Naive B cell (primary cell): ENCODE measurements at places on chromosomes 5 and 9. TPM values are rescaled to one million over a fixed set of nuclear protein-coding genes. Genes with fewer than 3 reads are reported as not detected.

GRCh38 chr5:2602451-2603271 lies 148.8 kb downstream of the IRX2 start:
- H3K27me3 ChIP-seq = no peaks in the 10 kb centered on the region
- H3K4me1 ChIP-seq = no peaks in the 10 kb centered on the region
- no peak for DNase-seq
- H3K36me3 ChIP-seq = no peaks in the 10 kb centered on the region

The ZNF366 gene
- not detected for polyA plus RNA-seq

DNA sequence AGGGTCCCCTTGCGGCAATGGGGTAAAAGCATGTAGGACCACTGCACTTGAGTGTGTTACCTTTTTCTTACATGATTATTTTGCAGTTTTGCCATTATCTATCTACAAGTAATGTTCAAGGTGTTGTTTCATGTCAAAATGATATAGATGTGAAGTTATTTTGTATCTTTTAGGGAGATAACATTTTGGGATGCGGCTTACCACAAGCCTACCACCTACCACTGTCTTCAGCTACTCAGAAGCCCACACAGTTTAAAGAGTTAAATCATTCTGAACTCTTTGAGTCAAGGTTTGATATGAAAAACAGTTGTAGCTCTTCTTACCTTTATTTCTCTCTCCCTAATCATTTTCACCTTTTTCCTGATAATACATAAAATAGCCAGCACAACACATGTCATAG lies 19.8 kb downstream of the CERT1 start:
- H3K27ac ChIP-seq = no peak overlapping the region
- H3K36me3 ChIP-seq = peaks cover 40% of the 10 kb centered on the region
- DNase-seq = no peak
- H3K4me1 ChIP-seq = peaks cover 27% of the 10 kb centered on the region

The FOXI1 gene
- polyA plus RNA-seq = not detected

DNA sequence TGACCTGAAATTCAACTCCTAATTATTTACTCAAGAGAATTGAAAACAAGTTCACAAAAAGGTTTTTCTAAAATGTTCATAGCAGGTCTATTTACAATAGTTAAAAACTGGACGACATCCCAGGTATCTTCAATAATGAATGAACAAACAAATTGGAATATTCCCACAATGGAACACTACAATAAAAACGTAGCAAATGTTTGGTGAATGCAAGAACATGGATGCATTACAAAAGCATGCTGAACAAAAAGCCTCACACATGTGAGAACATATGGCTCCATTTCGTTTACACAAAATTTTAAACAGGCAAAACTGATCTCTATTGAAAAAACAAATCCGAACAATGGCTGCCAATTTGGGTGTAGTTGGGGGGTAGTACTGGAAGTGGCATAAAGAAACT lies 669.9 kb downstream of the MTRR start:
- DNase-seq = no peak
- H3K36me3 ChIP-seq = no peaks in the 10 kb centered on the region
- no peaks in the 10 kb centered on the region for H3K4me1 ChIP-seq
- H3K4me3 ChIP-seq = no peak overlapping the region

The TRIM7 gene
- polyA plus RNA-seq = 0.24 TPM

The TSLP gene
- polyA plus RNA-seq = not detected

The SLC27A6 gene
- polyA plus RNA-seq = not detected

GRCh38 chr9:111393971-111394370 lies 63.9 kb upstream of the OR2K2 start:
- no peak overlapping the region for H3K27ac ChIP-seq
- no peak for DNase-seq
- H3K4me3 ChIP-seq = no peak overlapping the region
- peaks cover 45% of the 10 kb centered on the region for H3K36me3 ChIP-seq

GRCh38 chr5:61811052-61811451 lies 479.0 kb downstream of the ZSWIM6 start:
- H3K27ac ChIP-seq = no peak overlapping the region
- H3K4me3 ChIP-seq = no peak overlapping the region
- no peaks in the 10 kb centered on the region for H3K4me1 ChIP-seq
- DNase-seq = no peak

- H3K4me3 ChIP-seq = no peak overlapping the region
- DNase-seq = no peak
- H3K4me1 ChIP-seq = no peaks in the 10 kb centered on the region
- H3K27me3 ChIP-seq = no peaks in the 10 kb centered on the region
- no peak overlapping the region for H3K27ac ChIP-seq
These were observed 478.5 kb upstream of the SMARCA2 start for GRCh38 chr9:1536522-1537170.

GRCh38 chr9:113563826-113564497 lies 100.4 kb downstream of the RGS3 start:
- H3K27ac ChIP-seq = no peak overlapping the region
- H3K27me3 ChIP-seq = peaks cover 24% of the 10 kb centered on the region
- H3K36me3 ChIP-seq = no peaks in the 10 kb centered on the region
- no peak for DNase-seq
- no peak overlapping the region for H3K4me3 ChIP-seq

DNA sequence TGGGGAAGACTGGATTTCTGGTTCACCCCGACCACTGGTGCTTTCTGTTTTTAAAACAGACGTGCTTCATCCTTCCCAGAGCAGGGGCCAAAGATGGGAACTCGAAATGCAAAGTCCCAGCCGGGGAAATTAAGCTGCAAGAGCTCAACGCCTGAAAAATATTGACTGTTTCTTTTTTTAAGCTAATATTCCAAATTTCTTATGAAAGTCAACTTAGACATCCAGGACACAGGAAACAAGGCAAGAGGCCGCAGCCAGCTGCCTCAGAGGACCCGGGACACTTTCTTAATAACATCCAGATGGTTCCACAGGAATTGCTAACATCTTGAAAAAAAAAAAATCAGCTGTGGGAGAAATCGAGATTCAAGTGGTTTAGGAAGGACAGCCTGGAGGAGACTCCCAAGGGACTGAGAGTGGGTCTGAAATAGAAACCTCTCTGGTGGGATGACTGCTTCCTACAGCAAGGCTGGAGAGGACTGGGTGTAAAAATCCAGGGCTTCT lies 144.9 kb downstream of the FGF1 start:
- peaks cover 37% of the 10 kb centered on the region for H3K27me3 ChIP-seq
- no peaks in the 10 kb centered on the region for H3K36me3 ChIP-seq
- no peaks in the 10 kb centered on the region for H3K4me1 ChIP-seq

DNA sequence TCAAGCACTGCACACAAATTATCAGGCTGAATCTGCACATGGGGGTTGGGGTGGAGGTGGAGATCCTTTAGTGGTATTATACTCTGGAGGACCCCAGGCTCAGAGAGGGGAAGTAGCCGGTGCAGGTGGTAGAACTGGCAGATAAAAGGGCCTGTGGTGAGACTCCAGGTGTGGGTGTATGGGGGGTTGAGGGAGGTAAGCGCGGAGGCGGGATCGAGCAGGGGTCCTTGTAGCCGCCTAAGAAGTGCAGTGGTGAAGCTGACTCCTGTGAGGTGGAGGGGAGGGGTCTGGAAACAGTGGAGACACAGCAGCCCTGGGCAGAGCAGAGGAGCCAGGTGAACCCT lies 841 bp downstream of the ACSL6 start:
- DNase-seq = no peak
- peak overlapping the region; percentile 78 for H3K4me3 ChIP-seq
- no peaks in the 10 kb centered on the region for H3K36me3 ChIP-seq
- peaks cover 60% of the 10 kb centered on the region for H3K27me3 ChIP-seq
- peaks cover 11% of the 10 kb centered on the region for H3K4me1 ChIP-seq

- H3K27me3 ChIP-seq = no peaks in the 10 kb centered on the region
- no peak overlapping the region for H3K4me3 ChIP-seq
- no peak overlapping the region for H3K27ac ChIP-seq
- DNase-seq = no peak
- H3K36me3 ChIP-seq = peaks cover 26% of the 10 kb centered on the region
These were observed 31.6 kb downstream of the TMEM161B start for GRCh38 chr5:88236866-88237642.

DNA sequence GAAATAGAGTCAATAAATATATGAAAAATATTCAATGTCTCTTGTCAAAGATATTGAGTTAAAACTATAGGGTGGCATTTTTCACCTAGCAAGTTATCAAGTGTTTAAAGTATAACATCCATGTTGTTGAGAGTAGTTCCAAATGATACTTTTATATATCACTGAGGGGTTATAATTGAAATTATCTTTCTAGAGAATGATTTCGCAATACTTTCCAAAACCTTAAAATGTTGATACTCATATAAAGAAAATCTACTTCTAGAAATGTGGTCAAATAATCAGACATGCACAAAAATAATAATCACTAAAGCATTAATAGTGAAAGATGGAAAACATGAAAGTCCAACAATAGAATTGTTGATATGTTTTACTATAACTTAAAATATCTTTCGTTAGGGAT lies 50.1 kb downstream of the OXCT1 start:
- H3K4me1 ChIP-seq = peaks cover 10% of the 10 kb centered on the region
- no peak for DNase-seq
- H3K36me3 ChIP-seq = peaks cover 10% of the 10 kb centered on the region
- no peak overlapping the region for H3K27ac ChIP-seq
- H3K27me3 ChIP-seq = no peaks in the 10 kb centered on the region
- H3K4me3 ChIP-seq = no peak overlapping the region

- H3K27ac ChIP-seq = no peak overlapping the region
- peaks cover 27% of the 10 kb centered on the region for H3K27me3 ChIP-seq
- no peak overlapping the region for H3K4me3 ChIP-seq
- H3K4me1 ChIP-seq = no peaks in the 10 kb centered on the region
- no peaks in the 10 kb centered on the region for H3K36me3 ChIP-seq
These were observed 23.2 kb upstream of the STXBP1 start for GRCh38 chr9:127588740-127589506.

The SHISAL2B gene
- polyA plus RNA-seq = not detected

The GGTA1 gene
- polyA plus RNA-seq = not detected

The NEK6 gene
- polyA plus RNA-seq = 9.2 TPM

- DNase-seq = no peak
- H3K27ac ChIP-seq = no peak overlapping the region
- peaks cover 18% of the 10 kb centered on the region for H3K36me3 ChIP-seq
- peaks cover 29% of the 10 kb centered on the region for H3K4me1 ChIP-seq
- no peaks in the 10 kb centered on the region for H3K27me3 ChIP-seq
- H3K4me3 ChIP-seq = no peak overlapping the region
These were observed 88.8 kb downstream of the TLE4 start for GRCh38 chr9:79660615-79661014.
